MCF 10A (cell line): ENCODE measurements at places on chromosomes 3 and 15.
A peak's percentile ranks its signal among the peaks of the same experiment; 100 is the strongest.

DNA sequence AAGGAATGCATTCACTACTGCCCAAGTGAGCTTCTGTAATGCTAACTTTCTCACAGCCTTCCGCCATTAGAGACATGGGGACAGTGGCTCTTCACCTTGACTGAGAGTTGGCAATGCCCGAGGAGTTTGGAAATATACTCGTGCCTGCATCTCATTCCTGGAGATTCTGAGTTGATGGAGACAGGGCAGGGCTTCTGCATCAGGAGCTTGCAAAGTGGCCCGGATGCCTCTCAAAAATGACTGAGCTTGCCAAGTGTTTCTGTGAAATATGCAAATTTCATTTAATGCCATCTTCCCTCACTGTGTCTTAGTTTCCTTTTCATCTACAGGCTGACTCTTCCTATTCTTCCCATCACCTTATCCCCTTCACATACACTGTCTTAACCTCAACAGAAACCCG lies 346.2 kb downstream of the GRM7 start:
- DNase-seq, result no peak

- DNase-seq, result peak; percentile 92
Observed at GRCh38 chr3:142976621-142977398, 13.3 kb upstream of the PAQR9 start.

DNA sequence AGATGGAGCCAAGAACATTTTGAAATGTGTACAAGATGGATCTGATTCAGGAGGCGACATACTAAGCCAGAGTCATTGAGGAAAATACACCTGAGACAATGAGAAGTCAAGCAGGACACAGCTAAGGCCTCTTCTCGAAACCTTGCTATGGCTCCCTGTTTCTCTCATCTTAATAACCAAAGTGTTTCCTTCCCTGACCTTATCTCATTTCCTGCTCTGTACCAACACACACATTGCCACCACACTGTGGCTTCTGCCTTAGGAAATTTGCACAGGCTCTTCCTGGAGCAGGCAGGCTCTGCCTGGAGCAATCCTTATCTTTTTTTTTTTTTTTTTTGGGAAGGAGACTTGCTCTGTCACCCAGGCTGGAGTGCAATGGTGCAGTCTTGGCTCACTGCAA lies 36.6 kb downstream of the OXSM start:
- no peak for DNase-seq

DNA sequence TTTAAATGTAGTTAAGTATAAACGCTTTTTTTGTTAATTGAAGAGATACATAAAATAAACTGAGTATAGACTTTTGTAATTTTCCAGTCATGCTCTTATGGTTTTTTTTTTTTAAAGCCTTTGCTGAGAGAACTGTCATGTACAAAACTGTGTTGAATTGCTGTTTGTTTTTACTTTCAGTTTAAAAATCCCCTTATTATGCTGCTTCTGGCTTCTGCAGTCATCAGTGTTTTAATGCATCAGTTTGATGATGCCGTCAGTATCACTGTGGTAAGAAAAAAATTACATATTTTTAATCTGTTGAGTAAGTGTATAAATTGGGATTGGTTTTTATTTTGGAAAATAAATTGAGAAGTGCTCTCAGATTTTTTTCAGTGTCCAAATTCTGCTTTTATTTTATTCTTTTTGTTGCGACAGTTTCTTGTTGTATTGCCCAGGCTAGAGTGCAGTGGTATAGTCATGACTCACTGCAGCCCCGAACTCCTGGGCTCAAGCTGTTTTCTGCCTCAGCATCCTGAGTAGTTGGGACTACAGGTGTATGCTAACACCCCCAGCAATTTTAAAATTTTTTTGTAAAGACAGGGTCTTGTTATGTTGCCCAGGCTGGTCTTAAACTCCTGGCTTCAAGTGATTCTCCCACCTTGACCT lies 40.7 kb downstream of the ATP2C1 start:
- DNase-seq, result peak; percentile 31

GRCh38 chr15:34780725-34781124 lies 14.6 kb downstream of the ACTC1 start:
- no peak for DNase-seq

DNA sequence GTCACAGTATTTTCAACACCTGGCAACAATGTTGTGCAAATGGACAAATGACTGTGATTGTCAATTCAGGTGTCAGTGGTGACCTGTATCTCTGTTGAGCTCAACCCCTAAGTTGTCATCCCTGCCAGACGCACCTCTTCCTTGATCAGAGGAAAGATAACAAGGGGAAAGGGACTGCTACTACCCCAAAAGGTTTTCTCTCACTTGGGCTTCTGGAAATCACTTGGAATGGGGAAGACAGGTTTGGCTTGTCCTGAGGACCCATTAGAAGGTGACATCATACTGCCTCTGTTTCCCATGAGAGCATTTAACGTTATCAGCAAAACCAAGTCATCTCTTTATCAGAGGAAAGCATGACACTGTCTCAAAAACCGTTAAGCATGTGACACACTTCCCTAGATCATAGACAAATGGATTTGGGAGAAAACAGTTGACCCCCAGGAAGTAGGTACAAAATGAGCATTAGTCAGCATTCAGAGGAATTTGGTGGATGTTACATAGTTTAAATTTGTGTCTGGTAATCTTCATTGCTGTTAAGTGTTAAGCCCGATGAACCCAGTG lies 769.5 kb downstream of the GRM7 start:
- DNase-seq, result no peak

DNA sequence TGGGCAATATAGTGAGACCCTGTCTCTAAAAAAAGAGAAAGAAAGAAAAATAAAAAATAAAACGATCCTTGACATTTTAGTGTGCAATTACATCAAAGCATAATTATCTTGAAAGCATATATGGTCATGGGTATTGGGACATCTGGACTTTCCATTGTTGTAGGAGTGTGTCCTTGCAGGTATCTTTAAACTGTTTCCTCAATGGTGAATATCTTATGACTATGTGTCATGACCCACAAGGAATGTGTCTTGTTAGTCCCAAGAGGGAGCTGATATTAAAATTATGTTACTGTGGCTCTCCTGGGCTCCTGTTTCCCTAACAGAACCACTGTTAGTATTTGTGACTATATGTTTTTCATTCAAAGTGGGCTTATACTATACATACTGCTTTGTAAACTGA lies 26.6 kb downstream of the EIF1B start:
- no peak for DNase-seq

GRCh38 chr3:172692751-172693338 lies 18.0 kb downstream of the NCEH1 start:
- no peak for DNase-seq

- no peak for DNase-seq
Observed at GRCh38 chr3:16400106-16400931, 113.2 kb downstream of the RFTN1 start.

GRCh38 chr15:84840741-84841429 lies 23.7 kb downstream of the ALPK3 start:
- peak; percentile 51 for DNase-seq

DNA sequence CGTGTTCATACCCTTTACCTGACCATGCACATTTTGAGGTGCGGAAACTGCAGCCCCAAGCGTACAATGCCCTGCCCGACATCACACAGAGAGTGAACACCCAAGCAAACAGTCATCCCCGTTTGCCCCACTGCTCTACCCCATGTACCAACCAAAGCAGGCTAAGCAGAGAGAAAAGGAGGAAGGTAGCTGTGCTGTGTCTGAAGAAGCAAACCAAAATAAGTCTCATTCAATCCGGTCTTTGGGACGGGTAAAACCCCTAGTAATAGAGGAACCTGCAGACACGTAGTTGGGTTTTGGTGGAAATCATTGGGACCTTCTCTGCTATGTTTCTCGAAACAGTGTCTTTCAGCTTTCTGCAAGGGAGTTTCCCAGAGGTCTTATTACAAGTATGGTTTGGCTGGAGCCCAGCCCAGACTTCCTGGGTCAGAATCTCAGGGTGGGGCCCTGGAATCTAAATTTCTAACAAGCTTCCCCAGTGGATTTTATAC lies 164.6 kb upstream of the HES1 start:
- DNase-seq, result peak; percentile 71

DNA sequence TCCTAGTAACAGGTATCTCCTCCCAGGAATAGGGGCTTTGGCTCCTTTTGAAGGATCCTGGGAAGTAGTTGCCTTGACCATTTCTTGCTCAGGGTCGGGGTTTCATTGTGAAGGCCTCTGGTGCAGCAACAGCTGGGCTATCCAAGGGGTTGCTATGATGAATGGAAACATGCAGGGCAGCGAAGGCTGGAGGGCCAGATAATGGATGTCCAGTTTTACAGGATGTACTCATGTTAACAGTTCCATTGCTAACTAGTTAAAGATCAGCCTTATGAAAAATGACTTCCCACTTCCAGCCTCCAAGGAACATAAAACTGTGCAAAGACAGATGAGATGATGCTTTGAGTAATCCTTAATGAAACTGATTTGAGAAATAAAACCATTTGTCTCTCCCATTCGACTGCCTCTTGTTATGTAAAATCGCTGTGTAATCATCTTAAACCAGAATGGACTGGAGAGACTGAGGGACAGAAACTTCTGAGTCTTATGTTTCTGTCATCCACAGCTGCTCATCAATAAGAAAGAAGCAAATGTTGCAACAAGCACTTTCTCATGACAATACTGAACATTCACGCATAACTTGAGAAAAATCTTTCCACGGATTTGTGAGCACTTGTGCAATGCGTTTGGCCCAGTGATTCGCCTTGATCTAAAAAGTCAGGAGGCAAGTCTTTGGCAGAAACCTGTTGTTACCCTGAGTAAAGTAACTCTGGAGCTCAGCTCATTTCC lies 473.5 kb upstream of the RGMA start:
- no peak for DNase-seq

DNA sequence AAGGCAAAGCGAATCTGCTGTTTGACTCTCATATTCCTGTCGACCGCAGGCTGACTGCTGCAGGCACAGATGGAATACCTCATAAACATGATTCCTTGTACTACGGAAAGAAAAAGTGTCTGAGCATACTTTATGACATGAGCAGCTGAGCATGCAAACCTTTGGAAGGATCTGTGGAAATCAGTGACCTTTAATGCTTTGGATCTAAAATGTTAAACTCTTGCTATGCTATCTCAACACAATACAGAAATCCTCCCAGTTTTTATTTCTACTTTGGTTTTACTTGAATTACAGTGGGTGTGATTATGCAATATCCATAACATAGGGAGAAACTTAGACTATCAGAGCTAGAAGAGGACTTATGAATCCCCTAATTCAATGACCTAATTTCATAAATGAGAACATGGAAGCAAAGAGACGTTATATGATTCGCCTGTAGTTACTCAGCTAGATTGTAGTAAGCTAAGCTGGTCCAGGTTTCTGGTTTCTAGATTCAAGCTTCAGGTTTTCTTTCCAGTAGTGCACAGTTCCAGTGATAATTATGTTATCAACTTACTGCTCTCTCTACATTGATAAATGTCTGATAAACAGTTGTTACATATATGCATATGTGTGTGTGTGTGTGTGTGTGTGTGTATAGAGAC lies 127.6 kb upstream of the GBE1 start:
- no peak for DNase-seq

- no peak for DNase-seq
Observed at GRCh38 chr15:79248183-79248582, 34.3 kb upstream of the ANKRD34C start.

DNA sequence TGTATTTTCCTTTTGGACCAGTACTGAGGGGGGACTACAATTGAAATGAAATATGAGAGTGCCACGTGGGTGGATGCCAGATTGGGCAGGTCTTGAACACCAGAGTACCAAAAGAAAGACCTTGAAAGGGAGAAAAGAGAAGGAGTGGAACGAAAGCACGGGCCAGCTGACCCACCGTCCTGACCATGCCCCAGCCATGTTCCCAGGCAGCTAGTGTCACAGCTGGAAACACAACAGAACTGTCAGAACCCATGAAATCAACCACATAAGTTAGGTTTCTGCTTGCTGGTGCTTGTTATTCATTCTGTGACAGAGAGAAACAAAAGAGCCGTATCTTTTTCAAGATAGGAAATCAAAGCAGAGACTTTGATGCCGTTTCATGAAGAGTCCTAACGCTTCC lies 268.8 kb downstream of the MEX3B start:
- no peak for DNase-seq

DNA sequence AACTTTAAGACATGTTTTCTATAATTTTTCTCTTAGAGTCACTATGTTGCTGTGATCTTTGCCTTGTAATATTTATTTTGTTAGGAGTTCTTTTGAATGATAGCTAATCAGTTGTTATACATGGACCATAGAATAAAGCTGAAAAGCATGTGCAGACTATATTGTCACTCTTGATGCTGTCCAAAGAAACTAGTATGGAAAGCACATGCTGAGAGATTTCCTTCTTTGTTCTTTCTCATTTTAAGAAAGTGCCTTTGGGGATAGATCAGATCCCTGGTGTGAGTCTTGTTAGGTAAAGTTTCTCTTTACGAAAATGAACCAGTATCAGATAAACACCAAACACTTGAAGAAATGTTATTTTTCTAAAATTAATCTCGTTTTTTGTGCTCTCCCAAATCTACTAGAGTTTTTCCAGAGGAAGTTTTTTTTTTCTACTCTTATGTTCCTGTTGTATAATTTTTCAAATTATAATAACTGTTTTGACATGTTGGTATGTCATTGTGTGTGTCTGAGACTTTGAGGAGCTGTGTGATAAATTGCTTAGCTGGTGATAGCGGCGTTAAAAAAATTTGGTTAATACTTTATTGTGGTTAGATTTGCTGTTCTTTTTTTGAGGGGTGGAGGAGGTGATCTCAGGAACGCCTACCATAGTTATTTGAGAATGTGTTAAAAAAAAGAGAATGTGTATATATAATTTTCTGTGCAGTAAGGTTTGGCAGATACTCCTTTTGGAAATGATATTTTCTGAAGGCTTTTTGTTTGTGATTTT lies 2.2 kb downstream of the PIAS1 start:
- no peak for DNase-seq

DNA sequence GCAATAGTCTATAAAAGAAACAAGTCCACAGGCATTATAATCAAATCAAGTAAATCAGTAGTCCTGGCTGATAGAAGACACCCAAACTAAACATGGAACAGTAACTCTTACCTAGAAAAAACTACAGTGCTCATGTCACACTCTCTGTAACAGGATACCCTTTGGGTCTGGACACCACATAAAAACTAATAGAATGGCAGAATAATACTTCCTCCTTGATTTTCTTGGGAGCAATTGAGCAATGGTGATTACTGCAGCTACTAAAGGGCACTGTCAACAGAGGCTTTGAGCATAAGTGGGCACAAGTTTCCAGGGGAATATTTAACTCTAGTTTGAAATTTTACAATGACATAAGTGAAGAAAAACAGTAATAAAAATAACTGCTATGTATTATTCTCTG lies 59.5 kb downstream of the GLB1 start:
- no peak for DNase-seq

DNA sequence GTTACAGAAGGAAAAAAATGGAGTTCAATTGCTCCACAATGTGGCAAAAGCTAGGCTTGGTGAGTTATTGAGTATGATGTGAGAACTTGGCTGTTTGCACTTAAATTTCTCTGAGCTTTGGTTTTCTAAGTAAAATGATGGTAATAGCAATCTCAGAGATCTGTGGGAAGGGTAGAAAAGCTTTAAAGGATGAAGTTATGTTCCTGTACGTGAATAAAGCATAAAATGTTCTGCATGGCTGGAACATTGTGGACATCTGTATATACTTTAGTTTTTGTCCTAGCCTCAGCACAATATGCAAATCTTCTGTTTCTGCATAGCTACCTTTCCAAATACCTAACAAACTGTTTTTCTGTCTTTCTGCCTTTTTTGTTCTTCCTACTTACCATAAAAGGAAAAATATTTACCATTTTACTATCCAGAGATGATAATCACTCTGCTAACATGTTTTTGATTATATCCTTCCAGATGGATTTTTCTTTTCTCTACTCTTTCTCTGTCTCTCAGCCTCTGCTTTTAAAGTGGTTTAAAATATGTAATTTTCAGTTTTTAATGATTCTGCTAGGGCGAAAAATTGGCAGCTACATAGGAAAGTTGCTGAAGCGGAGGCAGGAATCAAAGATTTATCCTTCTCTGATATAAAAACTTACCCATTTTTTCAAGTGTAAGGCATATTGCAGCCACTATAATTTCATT lies 188.1 kb downstream of the FNDC3B start:
- DNase-seq, result no peak
